Umbilical cord (tissue), 2 donors: ENCODE measurements at places on chromosomes 5 and 9. TPM values are rescaled to one million over a fixed set of nuclear protein-coding genes. Genes with fewer than 3 reads are reported as not detected.

DNA sequence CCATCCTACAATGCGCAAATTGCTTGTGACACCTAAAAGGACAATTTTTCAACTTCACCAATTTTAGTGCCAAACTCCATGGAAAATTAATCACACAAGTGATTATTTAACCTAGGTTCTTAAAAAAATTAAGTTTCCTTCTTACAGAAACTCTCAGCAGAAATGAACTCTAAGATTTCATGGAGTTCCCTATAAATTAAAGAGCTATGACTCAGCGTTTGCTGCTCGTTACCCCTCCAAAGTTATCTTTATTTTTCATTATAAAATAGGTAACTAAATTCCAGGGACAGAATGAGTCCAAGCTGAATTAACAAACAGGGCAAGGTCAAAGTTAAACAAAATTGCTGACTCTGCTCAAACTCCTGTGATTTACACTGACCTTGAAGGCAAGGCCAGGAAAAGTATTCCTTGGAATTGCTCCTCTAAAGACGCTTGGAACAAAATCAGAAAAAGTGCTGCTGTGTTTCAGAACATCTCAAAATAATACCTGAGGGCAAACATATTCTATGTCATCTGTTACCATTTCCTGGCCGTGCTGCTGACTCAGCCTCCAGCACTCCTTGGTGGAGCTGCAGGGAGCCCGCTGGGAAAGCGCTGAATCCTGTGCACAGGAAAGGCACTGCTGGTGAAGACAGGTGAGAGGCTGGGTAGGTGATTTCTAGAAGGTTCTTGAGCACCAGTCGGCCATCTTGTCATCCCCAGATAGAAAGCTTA is 2.5 kb upstream of the CMBL start:
- peak; percentile 18 for DNase-seq

GRCh38 chr9:26261503-26262330 is 583.5 kb upstream of the TUSC1 start:
- DNase-seq = peak; percentile 55

DNA sequence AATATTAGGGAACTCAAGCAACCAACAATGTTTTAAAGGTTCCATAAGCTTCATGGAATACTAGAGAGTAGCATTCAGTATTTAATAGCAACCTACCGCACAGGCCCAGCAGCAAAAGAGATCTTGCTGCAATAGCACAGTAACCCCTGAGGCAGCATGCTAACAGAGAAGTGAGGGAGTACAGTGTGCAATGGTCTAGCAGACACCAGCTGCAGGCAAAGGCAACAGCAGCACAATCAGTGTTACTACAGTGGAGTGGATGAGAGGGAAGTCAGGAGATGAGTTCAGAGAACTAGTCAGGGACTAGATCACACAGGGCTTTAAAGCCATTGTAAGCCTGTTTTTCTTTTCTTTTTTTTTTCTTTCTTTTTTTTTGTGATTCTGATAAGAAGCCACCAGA is 2.8 kb downstream of the TICAM2 start:
- peak; percentile 64 for DNase-seq

DNA sequence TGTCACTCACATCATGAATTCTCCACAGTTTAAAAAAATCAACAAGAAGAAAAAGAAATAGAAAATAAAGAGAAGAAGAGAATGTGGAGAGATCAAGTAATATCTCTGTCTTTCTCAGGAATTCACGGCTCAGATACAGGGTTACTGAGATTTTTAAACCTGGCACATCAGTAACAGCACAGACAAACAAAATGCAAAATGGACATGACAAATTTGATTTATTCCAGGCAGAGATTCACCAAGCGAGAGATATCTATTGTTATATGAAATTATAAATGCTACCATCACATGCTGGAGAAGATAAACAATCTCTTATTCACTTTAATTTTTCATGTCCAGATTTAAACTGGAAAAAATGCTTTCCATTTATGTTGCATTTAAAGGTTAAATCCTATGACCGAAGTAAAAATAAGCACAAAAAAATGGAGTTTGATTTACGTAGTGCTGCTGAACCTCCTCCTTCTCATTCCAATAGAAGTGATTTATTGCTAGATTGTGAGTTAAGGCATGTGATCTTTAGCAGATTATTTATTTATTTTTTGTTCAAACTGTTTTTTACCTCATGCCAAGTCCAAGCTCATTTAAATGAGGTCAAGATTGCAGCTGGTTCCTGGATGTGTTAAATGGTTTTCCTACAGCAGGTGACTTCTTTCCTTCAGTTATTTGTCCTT is 926.4 kb downstream of the MAT2B start:
- peak; percentile 7 for DNase-seq

GRCh38 chr5:144083185-144083584 is 87.3 kb downstream of the YIPF5 start:
- no peak for DNase-seq

Gene LCN10
- 2.2 TPM for total RNA-seq
